ENCODE measurements at places on chromosomes 5 and 9.

- no peak for DNase-seq
Measured at GRCh38 chr9:73441890-73442818, 290.5 kb downstream of the ANXA1 start.

- DNase-seq, result no peak
Measured at GRCh38 chr5:177957241-177957640, 38.8 kb downstream of the PROP1 start.

DNA sequence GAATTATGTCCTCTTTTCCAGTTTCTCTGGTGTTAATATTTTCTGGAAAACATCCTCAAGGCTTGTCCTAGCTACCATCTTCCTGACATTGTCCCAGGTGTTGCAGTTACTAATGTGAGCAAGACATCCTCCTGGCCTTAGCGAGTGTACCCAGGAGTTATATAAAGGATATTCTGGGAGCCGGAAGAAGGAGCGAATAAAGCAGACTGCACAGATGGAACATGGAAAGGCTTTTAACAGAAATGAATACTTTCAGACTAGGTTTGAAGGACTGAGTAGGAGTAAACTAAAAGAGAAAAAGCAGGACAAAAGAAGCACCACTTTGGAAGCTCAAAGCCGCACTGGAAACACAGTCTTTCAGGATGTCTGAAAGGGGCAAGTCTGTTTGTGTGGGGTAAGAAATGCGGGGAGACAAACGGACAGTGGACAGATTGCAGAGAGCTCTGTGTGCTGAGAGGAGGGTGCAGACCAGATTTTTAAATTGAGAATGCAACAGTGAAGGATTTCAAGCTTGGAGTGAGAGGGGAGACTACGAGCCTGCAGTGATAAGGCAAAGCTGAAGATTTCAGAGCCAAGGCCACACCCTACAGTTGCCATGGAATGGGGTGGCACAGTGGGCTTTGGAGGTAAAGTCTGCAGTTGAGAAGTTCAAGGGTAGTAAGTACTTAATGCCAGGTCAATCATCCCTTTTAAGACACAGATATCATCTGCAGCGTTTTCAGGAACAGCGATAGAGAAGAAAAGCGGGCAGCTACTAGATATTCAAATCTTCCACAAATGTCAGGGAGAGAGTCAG lies 94.1 kb upstream of the TAF11L2 start:
- DNase-seq, result no peak

- no peak for DNase-seq
Measured at GRCh38 chr5:120091376-120091948, 372.6 kb upstream of the PRR16 start.

- DNase-seq, result no peak
Measured at GRCh38 chr5:103345461-103345860, 86.9 kb downstream of the MACIR start.

DNA sequence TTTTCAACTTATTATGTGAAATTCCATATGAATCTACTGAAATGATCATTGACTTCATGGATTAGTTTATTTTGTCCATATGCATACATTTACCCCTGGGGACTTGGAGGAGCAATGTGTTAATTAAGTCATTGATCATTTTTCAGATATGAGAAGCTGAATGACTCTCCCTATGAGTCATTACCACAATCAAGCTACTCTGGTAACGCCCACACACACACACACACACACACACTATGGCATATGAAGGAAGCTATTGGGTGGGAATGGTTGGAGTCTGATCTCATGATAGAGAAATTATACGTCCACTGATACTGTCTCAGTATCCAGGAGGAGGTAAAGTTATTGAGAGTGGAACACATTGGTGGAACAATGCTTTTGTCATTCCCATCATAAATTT lies 528.9 kb downstream of the AGTPBP1 start:
- no peak for DNase-seq

DNA sequence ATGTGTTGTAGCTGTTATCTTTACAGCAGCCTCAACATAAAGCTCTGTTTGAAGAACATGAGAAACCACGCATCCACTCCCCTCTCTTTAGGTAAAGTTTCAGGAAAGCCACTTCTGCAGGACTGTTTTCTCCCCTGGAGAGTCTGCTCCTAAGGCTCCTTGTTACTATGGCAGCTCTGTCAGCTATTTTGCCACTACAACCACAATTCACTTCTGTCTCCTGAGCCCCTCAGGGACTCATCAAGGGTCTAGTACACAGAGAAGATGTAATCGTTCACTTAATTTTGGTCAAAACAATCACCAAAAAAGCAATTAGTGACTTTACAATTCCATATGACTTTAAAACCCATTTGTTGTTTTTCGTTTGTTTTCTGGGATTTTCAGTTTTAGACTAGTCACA lies 157.7 kb downstream of the FBN2 start:
- DNase-seq, result no peak

DNA sequence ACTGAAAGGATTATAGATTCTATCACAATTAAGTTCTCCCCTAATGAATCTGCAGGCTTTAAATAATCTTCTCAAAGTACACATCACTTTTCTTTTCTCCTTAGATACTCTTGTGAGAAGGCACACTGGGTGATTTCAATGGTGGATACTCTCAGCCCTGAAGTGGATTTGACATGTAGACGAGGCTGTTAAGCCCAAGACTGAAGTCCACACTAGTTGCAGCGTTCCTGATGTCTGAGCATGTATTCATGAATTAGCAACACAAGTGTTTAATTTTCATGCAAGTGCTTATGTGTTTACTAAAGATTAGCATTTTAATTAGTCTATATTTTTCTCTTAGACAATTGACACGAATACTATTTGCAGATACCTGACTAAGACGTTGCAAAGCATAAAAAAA lies 218.9 kb downstream of the TMEM161B start:
- DNase-seq, result no peak

- DNase-seq, result no peak
Measured at GRCh38 chr9:108708448-108708847, 147.3 kb downstream of the ACTL7B start.

DNA sequence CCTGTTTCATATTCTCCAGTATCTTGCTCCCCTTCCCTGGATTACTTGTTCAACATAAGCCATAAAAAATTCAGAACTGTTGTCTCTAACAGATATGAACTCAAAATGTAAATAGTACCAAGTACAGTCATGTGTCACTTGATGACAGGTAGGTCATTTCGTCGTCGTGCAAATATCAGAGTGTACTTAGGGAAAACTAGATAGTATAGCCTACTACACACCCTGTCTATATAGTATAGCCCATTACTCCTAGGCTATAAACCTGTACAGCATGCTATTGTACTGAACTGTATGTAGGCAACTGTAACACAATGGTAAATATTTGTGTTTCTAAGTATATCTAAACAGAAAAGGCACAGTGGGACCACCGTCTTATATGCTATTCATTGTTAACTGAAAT lies 39.1 kb downstream of the SMIM15 start:
- no peak for DNase-seq

- peak; percentile 80 for DNase-seq
Measured at GRCh38 chr9:124006448-124007361, 4.9 kb upstream of the LHX2 start.

DNA sequence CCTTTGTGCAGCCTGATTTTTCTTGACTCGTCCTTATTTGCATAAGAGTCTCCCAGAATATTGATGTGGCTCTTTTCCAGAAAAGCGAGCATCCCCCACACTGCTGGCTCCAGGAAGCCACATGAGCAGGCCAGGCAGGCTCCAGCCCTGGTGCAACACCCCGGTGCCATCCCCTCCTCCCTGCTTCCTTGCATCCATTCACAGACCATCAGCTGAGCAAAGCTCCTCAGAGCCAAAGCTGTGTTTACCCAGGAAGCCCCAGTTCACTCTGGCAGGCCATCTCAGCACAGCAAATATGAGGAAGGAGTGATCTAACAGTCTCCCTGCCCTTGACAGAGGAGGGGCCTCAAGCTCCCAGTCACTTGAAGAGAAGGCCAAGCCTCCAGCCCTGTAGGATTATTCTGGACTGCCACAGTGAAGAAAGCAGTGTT lies 34.4 kb downstream of the INSYN2B start:
- peak; percentile 6 for DNase-seq

GRCh38 chr5:57986761-57987341 lies 473.0 kb downstream of the PLK2 start:
- no peak for DNase-seq

DNA sequence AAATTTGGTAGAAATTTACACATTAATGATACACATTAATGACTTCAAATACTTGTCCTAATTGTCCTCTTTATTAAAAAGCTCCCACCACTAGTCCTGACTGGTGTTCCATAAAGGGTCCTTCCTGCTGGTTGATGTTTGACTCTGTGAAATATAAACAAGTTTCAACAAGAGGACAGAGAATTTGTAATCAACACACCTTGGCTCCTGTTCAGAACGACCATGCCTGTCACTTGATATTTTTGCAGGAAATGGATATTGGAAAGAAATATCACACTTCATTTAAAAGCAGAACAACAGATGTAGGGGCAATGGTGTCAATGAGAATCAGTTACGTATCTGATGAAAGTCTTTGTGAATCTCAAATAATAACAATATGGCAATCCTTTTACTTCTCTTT lies 211.7 kb downstream of the ENC1 start:
- no peak for DNase-seq

DNA sequence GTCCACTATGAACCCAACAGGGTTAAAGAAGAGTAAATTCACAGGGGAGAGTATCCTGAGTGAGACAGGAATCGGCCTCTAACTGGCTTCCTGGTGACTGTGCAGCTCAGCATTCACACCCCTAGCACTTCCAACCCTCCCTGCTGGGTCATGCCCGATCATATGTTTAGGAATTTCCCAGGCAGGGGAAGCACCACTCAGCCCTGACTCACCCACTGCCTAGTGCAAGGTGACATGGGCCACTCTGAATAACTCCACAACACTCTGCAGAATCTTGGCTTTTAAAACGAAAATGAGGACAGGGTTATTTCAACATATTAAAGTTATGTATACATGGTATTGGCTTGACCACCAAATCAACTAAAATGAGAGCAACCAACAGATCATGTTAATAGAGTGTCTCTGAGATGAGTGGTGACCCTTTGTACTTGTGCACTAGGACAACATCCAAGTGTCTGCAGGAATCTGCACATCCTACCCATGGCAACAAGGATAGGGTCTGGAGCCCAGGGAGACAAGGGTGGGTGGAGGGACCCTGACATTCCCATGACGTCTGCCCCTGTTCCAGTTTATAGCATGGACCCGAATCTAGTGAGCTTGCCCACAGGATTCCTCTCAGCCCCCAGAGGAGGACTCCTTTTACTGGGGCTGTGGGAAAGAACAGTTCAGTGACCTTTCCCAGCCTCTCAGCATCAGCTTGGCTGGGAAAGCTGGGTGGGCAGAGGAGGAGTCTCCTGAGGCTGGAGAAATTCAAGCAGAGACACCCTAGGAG lies 485.8 kb downstream of the SEMA5A start:
- no peak for DNase-seq

GRCh38 chr5:169956756-169957155 lies 23.5 kb downstream of the INSYN2B start:
- no peak for DNase-seq

DNA sequence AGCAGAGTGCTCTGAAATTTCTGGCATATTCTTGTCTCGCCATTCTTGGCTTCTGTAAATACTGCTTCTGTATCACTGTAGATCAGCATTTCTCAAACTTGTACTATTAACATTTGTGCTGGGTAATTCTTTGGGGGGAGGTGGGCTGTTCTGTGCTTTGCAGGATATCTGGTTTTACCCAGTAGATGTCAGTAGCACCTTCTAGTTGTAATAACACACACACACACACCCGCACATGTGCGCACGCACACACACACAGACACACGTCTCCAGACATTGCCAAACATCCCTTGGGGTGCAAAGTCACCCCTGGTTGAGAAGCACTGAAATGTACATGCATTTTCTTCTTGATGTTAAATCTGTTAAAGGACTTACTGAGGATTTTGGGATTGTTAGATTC lies 304.1 kb downstream of the MAT2B start:
- DNase-seq, result no peak

GRCh38 chr9:37486616-37487548 lies 1.1 kb downstream of the POLR1E start:
- peak; percentile 6 for DNase-seq

GRCh38 chr5:140004174-140004573 lies 38.9 kb downstream of the NRG2 start:
- DNase-seq, result no peak

DNA sequence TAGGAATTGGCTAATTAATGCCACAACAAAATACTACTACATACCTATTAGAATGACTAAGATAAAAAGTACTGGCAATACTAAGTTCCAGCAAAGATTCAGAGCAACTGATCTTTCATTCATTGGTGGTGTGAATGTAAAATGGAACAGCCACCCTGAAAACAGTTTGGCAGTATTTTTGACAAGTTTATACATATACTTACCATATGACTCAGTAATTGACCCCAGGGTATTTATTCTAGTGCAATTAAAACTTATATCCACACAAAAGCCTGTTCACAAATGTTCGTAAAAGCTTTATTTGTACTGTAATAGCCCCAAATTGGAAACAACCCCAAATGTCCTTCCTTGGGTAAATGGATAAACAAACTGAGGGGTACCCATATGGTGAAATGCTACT lies 270.8 kb upstream of the ACTBL2 start:
- no peak for DNase-seq

DNA sequence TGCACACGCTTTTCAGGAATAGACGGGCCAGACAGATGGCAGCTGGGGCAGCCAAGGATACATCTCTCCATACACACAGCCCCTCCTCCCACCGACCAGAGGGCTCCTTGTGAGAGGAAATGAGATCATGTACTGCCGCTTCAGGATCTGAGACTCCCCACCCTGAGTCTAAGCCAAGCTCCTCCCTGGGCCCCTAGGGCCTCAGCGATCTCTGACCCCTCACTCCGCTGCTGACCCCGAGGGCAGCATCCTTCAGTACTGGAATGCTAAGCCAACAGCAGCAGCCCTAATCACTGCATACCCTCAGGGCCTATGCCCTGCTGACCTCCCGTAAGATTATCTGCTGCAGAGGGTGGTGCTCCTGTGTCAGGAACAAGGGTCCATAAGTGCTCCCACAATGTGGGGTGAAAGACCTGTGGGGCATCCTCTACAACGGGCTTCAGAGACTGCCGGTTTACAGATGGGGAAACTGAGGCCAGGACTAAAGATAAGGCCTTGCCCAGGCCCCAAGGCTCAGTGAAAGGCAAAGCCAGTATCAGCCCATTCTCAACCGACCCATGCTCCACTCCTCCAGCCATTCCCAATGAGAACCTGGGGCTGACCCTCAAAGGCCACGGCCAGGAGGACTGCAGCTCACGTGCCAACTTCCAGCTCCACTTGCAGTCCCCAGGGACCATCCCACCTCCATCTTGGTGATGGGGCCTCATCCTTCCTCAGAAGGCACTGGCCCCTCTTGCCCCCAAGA lies 37.5 kb downstream of the BICD2 start:
- no peak for DNase-seq

GRCh38 chr5:6178846-6179532 lies 199.4 kb downstream of the MED10 start:
- DNase-seq, result no peak

DNA sequence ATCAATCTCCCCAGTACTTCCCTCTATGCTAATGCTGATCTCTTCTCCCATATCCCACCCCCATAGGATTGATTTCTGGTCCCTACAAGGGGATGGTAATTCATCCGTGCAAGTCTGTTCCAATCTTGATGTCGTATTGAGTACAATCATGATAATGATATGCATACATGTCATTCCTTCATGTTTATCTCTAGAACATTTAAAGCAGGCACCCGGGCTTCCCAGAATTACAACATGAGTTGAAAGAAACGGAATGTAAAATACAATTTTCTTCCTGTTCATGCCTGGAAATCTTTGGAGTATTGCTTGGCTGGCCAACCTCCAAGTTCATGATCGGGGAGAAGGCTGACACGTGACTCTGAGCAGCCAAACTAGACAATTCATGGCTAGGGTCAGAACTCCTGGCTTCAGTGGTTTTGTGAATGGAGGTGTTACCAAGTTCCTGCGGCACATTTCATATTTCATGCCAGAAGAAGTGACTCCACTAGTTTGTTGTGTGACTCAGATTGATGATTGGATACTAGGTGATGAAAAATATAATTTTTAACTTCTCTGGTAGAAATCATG lies 66.6 kb downstream of the C9orf152 start:
- no peak for DNase-seq
